ENCODE measurements at places on chromosomes 7 and 10.

- DNase-seq, result no peak
Measured at GRCh38 chr7:131042269-131043160, 285.2 kb upstream of the MKLN1 start.

GRCh38 chr10:10647331-10647730, 370.3 kb upstream of the CELF2 start:
- no peak for DNase-seq

GRCh38 chr7:21947946-21948345, 2.2 kb upstream of the CDCA7L start:
- peak; percentile 29 for DNase-seq

DNA sequence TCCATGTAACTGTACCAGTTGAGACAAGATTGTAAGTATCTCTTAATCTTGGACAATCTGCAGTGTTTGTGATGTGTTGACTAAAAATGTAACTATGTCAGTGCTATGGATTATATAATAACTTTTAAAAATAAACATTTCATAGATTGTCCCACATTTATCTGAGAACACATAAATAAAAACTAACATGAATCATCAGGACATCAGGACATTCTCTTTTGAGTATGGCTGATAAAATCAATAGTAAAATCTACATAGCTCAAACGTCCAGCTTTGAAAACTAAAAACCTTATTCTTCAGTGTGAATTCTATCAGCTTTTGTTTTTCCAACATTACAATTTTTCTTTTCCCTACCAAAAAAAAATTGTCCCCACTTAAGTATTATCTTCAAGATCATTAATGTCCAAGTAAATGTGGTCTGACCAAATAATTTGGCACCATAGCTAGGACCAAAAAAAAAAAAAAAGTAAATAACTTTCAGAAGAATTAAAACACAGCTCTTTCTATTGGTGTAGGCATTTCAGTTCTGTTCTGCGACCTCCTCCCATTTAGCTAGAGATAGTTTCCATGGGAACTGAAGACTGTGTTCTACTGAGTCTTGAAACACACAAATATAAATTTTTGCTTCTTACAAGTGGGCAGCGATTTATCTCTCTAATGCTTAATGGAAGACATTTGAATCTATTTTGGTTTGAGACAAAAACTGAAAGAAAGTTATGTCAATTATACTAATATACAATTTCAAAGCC, 123.0 kb upstream of the SGCE start:
- no peak for DNase-seq

DNA sequence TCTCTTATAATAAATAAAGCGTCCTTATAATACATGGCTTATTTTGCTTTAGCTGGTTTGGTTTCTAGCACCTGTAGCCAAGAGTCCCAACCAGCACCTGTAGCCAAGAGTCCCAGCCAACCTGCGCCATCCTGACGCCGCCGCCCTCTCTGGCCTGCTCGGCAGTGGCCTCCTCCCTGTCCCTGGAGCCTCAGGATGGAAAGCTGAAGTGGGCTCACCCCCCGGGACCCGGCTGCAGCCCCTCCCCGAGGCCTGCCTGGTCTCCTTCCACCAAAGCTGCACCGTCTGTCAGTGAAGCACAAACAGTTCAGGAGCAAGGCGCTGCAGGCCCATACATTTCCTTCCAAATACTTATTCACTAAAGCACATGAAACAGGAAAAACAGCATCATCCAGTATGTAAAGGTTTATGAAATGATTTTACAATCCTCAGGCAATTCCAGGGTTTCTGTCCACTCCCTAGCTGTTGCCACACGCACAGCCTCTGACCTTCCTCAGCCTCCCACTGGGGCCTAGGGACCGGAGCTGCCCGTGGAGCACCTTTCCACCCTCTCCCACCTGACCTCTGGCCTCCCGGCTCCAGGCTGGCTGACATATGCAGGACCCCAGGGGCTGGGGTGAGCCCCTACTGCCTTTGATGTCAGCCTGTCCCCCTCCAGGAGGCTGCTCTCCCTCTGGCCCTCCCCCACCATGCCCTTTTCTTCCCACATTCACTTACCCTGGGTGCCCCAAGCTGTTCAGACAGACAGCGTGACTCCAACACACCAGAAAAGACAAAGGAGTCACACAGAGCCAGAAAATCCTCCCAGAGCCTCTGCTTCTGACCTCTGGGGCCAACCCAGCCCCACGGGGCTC, 149.6 kb upstream of the PPP2R2D start:
- DNase-seq, result no peak

- DNase-seq, result no peak
Measured at GRCh38 chr7:116028787-116029186, 1.8 kb downstream of the TFEC start.

- DNase-seq, result peak; percentile 68
Measured at GRCh38 chr10:124701435-124701834, 42.7 kb downstream of the FAM53B start.

DNA sequence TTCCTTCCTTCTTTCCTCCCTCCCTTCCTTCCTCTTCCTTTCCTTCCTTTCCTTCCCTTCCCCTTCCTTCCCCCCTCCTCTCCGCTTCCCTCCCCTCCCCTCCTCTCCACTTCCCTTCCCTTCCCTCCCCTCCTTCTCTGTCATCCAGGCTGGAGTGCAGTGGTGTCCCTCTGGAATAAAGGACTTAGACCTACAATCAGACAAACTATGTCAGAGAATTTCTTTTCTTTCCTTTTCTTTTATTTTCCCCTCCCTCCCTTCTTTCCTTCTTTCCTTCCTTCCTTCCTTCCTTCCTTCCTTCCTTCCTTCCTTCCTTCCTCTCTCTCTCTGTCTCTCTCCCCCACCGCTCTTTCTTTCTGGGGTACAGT, 242.2 kb downstream of the GATA3 start:
- DNase-seq, result no peak

DNA sequence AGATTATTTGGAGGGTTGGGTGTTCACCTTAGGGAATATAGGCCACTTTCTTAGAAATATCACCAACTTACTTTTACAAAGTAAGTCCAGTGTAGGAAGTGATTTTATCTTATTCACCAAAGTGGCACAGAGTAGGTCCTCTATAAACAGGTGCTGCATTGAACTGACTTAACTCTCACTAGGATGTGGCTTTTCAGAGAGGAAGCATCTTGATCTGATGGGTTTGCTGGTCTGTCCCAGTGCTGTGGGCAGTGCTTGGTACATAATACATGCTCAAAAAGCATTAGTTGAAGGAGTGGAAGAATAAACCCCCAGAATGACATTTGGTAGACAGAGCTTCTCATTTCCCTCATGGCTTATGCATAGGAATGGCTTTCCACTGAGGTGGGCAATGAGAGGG, 334.7 kb downstream of the LRMDA start:
- DNase-seq, result no peak

DNA sequence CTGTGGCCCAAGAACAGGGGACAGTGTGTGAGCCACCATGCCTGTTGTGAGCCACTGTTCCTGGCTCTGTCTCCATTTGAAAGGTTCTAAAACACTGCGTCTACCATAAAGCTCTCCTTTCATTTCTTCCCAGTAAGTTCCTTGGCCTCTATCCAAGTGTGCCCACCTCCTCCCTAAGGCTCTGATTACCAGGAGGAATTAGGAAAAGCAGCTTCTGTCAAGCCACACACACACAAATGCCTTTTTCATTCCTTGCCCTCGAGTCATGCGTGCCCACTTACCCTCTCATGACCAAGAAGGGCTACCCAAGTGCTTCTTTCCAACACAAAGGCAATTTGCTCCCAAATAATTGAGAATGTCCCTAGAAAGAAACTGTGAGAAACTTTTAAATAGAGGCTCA, 70.8 kb upstream of the PARD3 start:
- DNase-seq, result no peak

DNA sequence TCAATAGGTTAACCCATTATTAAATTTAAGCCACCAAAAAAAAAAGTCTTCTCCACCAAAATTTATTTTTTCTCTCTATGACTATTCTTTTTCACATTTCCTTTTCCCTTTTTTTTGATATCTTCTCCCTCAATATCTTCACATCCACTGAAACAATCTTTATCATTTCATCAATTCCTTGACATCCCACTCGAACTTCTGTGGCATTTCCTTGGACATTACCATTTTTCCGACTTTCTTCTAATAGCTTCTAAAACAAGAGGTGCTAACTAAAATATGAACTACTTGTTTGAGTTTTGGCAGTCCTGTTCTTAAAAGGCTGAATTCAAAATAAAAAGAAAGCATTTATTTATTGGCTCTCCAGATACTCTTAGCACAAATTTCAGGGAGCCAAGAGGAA, 684 bp upstream of the CTNNA3 start:
- no peak for DNase-seq

DNA sequence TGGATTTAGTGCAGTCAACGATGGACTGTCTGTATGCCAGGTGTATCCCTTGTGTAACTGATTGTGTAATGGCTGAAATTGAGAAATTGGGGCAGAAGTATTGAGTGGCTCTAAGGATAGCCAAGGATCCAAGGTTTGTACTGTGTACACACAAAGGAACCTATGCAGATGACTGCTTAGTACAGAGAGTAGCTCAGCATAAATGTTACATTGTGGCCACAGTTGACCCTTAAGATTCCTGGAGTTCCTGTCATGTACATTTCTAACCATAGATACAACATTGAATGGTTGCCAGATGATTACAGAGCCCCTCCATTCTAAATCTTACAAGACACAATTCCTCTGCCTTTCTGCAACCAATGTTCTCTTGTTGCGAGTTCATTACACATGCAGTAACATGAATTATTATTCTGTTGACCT, 25.3 kb downstream of the CCDC126 start:
- no peak for DNase-seq

GRCh38 chr10:126108693-126109092, 212.3 kb downstream of the FANK1 start:
- DNase-seq, result no peak

GRCh38 chr7:41738336-41738735, 35.4 kb upstream of the INHBA start:
- DNase-seq, result no peak

DNA sequence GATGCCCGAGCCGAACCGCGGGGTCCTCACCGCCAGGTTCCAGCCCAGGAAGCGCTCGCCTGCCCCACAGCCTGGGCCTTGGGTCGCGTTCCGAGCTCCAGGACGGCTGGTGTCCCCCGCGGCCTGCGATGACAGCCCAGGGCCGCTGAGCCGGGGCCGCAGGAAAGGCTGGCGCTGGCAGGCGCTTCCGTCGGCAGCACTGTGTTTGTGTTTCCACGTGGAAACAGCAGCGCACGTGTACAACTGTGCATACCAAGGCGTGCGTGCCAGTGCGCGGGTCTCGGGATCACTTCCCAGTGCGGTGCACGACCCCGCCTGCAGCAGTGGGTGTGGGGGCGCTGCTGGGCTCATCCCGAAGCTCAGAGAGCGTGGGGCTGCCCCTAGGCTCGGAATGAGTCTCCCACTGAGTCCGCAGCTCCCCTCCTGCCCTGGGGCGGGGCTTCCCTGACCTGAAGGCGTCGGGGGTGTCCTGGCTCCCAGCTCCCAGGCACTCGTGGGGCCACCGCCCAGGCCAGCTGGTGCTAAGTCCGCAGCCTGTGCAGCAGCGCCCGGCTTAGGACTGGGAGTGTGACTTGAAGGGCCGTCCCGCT, 17.2 kb downstream of the AP5Z1 start:
- DNase-seq, result peak; percentile 24

DNA sequence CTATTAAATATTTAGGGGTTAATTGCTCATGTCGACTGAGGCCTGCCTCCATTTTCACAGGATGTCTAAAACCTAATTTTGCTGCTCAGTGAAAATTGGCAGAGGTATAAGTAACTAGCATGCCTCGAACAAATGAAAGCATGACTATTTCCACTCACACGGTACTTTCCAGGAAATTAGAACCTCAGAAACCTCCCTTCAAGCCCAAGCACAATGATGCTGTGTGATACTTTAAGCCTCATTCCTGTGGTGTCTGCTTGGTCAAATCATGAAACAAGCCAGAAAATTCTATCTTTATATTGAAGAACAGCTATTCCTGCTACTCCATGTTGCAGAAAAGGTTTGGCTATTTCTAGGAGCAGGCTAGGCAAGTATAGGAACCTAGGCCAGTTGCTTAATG, 203.0 kb downstream of the SORCS3 start:
- no peak for DNase-seq

GRCh38 chr10:133143200-133143533, 16.9 kb upstream of the KNDC1 start:
- no peak for DNase-seq

GRCh38 chr10:116606061-116606483, 14.7 kb upstream of the PNLIPRP2 start:
- DNase-seq, result no peak

DNA sequence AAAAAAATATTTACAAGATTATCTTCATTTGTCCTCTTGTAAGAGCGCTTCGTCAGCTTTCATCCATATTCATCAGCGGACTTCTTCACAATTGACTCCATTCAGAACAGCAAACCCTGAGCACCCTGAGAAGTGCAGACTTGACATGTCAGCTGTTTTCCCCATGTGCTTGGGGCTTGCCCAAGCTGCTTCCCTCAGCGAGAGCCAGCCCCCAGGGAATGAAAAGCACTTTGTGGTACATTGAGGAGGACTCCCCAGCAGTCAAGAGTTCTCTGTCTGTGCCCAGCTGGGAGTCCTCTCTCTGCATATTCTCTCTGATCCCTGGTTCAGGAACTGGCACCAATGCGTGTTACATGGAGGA, 22.7 kb downstream of the HKDC1 start:
- no peak for DNase-seq

- no peak for DNase-seq
Measured at GRCh38 chr7:36496576-36496975, 106.9 kb downstream of the ANLN start.

DNA sequence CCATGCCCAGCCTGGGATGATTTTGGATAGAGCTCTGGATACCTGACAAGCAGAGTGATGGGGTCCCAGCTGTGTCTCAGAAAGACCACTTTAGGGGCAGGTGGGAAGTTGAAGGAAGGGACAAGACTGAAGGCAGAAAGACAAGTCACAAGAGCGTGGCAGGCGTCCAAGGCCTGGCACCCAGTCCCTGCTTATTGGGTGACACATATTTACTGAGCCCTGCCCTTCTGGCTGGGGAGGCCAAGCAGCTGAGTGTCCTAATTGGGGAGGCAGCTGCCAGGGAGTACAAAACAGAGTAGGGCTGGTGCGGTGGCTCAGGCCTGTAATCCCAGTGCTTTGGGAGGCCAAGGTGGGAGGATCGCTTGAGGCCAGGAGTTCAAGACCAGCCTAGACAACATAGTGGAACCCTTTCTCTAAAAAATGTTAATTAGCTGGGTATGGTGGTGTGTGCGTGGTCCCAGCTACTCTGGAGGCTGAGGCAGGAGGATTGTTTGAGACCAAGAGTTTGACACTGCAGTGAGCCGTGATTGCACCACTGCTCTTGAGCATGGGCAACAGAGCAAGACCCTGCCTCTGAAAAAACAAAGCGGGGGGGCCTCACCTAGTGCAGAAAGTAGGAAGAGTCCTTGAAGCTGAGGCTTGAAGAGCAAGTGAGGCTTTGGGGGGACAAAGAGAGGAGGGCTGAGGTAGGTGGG, 53.0 kb upstream of the GTF2I start:
- peak; percentile 16 for DNase-seq
